ENCODE measurements at places on chromosomes 11 and 22.

- DNase-seq: no peak
Measured at GRCh38 chr22:37179622-37180420, 8.2 kb downstream of the C1QTNF6 start.

GRCh38 chr11:64316672-64317324 is 561 bp downstream of the TRMT112 start:
- DNase-seq: no peak

GRCh38 chr11:117061256-117061655 is 37.0 kb downstream of the SIK3 start:
- no peak for DNase-seq

- DNase-seq: no peak
Measured at GRCh38 chr22:36541831-36542411, 13.0 kb upstream of the EIF3D start.

- peak; percentile 98 for DNase-seq
Measured at GRCh38 chr11:27926981-27927481, 180.9 kb downstream of the KIF18A start.

GRCh38 chr11:72750086-72750485 is 2.1 kb downstream of the ARAP1 start:
- no peak for DNase-seq

- DNase-seq: no peak
Measured at GRCh38 chr22:28791841-28792490, 8.4 kb downstream of the XBP1 start.

DNA sequence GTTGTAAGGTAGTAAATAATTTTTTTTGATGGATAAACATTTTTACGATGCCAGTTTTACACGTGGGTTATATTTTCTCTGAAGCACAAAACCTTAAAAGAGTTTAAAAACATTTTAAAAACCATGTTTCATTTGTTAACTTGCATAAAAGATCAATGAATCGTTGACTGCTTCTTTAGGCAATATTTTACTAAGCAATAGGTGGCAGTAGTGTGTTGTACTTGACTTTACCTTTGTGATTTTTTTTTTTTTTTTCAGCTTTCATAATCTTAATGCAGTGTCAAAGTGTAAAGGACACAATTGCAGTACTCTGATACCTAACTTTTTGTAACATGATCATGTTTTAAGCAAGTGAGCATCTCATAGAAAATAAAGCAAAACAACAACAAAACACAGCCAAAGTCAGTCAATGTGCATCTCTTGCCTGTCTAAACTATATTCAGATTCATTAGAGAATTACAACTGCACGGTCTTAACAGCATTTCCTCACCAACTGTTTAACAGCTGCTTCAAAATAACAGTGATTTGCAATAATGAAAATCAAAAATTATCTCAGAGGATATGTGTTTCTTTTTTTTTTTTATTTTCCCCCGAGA is 27.7 kb downstream of the DNAJC24 start:
- peak; percentile 35 for DNase-seq

- DNase-seq: no peak
Measured at GRCh38 chr11:92347454-92347853, 122.8 kb downstream of the FAT3 start.

DNA sequence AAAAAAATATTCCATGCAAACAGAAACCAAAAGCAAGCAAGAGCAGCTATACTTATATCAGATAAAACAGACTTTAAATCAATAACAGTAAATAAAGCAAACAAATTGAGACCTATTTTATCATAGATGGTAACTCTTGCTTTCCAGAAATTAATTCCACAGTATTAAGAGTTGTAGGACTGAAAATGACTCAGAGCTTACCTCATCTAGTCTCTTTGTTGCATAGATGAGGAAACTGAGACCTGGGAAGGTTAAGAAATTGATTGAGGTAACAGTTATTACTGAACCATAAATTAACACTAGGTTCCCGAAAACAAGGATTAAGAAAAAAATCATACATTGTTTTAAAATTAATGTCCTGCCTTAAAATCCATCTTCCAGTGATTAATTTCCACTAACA is 123.8 kb downstream of the PLEKHA7 start:
- DNase-seq: no peak

DNA sequence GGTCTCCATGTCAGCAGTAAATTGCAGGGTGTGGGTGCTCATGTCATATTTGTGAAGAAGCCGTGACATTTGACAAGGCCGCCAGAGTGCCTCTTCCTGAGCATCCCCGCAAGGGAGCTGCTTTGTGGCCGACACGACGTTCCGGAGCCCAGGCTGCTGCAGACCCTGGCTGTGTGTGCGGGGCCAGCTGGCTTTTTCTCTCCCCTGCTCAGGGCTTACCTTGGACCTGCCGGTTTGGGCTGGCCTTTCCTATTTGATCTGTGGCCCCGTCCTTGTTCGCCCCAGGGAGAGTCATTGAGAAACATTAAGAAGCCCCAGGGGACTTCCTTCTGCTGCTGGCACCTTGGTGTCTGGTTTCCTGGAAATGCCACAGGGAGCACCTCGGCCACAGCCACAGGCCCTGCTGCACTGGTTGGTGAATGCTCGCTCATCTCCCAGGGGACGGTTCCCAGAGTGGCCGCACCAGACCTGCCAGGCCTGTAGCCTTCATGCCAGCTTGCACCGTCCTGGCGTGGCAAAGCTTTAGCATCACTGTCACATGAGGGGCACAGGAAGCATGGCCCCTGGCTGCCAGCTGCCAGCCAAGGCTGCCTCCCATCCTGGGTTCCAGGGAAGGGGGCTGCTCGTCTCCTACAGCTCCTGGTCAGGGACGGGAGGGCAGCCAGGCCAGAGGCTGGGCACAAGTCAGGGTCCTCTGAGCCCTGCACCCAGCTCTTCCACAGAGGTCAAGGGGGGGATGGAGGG is 5.4 kb downstream of the GRK2 start:
- peak; percentile 70 for DNase-seq

DNA sequence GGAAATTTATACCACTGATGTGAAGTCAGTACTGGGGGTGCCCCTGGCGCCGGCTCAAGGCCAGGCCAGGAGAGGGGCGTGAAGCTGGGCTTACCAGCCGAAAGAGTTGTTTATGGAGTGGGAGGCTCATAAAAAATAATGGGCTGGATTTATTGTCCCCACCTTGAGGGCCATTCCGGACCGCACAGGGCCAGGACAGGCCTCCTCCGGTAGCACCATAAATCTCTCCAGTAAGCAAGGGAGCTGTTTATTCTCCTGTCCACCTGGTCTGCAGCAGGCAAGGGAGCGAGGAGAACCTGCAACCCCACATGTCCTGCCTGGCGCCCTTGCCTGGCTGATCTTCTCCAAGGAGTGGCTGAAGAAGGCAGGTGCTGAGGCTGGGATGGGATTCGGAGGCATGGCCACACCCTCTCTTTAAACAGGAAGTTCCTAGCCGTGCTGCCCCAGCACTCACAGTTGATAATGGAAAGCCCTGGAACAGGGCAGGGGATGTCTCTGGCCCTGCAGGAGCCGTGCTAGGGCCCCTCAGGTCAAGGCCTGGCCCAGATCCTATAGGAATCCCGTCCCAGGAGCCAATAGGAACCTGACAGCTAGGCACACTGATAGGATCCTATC is 65.1 kb downstream of the SCUBE1 start:
- DNase-seq: no peak

DNA sequence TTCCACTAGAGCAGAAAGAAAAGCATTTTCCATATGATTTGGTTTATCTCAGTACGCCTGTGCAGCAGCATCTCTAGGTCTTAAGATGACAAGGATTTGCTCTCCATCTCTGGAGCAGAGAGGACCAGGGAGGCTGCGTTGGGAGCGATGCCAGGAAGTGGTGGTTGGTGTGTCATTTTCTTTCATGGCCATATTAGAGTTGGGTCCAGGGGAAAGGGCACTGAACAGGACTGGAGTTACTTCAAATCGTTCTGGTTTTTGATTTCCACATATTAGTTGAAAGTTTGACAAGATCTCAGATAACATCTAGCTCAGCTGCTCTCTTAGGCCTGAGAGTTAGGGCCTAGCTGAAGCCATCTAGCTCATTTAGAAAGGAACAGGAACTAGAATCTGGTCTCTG is 157.7 kb downstream of the ADAMTS15 start:
- no peak for DNase-seq

- no peak for DNase-seq
Measured at GRCh38 chr11:125329786-125330185, 165.2 kb downstream of the PKNOX2 start.

GRCh38 chr22:47837703-47838102 is 1075.3 kb downstream of the TBC1D22A start:
- DNase-seq: peak; percentile 12

GRCh38 chr22:25029181-25029580 is 76.7 kb downstream of the KIAA1671 start:
- no peak for DNase-seq
